ENCODE measurements at places on chromosomes 7 and 10.

GRCh38 chr7:6032641-6033040 lies 1.5 kb downstream of the ANKRD61 start:
- DNase-seq: no peak

GRCh38 chr7:45917658-45918057 lies 3.4 kb downstream of the IGFBP3 start:
- DNase-seq: no peak

GRCh38 chr10:27252267-27253000 lies 11.8 kb upstream of the ACBD5 start:
- no peak for DNase-seq

- no peak for DNase-seq
Measured at GRCh38 chr10:50528206-50528605, 95.5 kb downstream of the SGMS1 start.

DNA sequence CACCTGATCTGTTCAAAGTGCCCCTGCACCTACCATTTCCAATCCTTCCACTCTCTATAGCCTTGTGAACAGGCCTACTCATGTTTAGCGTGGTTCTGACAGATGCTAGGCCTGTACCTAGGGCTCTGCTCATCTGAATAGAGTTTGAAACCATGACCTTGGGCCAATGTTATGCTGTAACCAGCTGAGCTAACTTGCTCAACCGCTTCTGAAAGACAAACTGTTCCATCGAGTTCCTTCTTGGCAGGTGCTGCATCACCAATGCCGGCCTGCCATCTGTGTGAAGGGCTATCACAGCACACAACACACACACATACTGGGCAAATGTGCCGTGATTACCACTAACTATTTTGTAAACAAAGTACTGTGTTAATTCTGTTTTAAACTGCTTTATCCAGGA lies 419.0 kb upstream of the GALNT17 start:
- no peak for DNase-seq

DNA sequence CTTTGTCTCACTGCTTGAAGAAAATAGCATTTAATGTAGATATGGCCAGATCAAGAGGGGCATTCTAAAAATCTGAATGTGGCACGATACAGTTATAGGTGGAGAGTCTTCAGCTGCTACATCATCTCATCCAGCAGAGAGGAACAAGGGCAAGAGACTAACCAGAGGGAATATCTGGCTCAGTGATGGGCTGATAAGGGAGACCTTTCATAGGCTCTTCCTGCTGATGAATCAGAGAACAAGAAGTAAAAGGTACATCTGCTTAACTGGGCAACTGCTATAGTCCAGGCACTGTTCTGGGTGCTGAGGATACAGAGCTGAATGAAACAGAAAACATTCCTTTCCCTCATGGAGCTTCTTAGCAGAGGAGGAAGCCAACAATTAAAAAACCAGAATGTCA lies 37.9 kb downstream of the PIP4K2A start:
- DNase-seq: no peak

- DNase-seq: no peak
Measured at GRCh38 chr7:25180946-25181345, 47.3 kb downstream of the NPVF start.

GRCh38 chr10:60985951-60986350 lies 42.0 kb upstream of the RHOBTB1 start:
- DNase-seq: no peak

GRCh38 chr7:41255113-41255512 lies 447.8 kb downstream of the INHBA start:
- DNase-seq: no peak

GRCh38 chr7:9981742-9982349 lies 991.8 kb upstream of the PHF14 start:
- no peak for DNase-seq

GRCh38 chr10:7856678-7857077 lies 38.4 kb downstream of the TAF3 start:
- no peak for DNase-seq

DNA sequence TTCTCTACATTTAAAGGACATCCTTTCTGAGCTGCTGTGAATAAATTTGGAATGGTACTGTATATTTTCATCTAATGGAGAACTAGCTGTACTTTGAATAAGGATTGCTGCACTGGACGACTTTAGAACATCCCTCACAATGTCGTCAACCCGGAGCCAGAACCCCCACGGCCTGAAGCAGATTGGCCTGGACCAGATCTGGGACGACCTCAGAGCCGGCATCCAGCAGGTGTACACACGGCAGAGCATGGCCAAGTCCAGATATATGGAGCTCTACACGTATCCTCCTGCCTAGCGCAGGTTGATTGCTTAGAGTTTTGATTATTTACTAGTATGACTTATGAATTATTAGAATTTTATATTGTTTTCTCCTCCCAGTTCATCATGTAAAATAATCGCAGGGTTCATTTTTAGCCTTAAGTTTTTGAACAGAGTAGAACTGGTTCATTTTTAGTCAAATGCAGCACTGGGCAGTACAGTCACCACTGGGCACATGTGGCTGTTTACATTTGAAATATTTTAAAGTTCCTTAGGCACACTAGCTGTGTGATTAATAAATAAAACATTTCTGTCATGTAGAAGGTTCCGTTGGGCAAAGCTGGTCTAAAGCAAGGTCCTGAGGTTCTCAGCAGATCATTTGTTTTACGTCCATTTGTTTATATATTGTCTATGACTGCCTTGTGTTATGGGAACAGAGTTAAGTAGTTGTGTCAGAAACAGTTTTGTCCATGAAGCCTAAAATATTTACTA lies 31.5 kb downstream of the CUL1 start:
- no peak for DNase-seq
